Tibial nerve (tissue), 4 donors: ENCODE measurements at places on chromosomes 16 and 17. TPM values are rescaled to one million over a fixed set of nuclear protein-coding genes. Genes with fewer than 3 reads are reported as not detected.

GRCh38 chr16:66714062-66714461, 17.5 kb upstream of the CMTM4 start:
- DNase-seq: no peak
- no peaks in the 10 kb centered on the region for H3K27me3 ChIP-seq
- no peaks in the 10 kb centered on the region for H3K36me3 ChIP-seq
- peak overlapping the region; percentile 27 for H3K27ac ChIP-seq

DNA sequence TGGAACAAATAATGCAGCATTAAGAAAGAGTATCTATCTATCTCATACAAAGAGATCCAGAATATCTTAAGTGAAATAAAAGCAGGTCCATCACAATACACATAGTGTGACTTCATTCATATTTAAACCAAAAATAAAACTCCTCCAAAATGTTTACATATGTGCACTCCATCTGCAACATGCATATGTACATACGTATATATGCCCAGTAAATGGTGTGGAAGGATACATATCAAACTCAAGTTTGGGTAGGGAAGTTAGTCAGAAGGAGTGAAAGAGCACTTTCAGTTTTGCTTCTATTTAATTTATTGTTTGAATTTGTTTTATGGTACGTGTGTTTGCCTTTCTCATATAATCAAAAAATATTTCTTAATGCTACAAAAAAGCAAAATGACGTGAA, 12.0 kb upstream of the ADAT1 start:
- no peak for DNase-seq
- H3K4me1 ChIP-seq: no peaks in the 10 kb centered on the region
- H3K27me3 ChIP-seq: no peaks in the 10 kb centered on the region
- no peak overlapping the region for H3K27ac ChIP-seq

PIK3R6 gene
- 2.4 TPM for total RNA-seq

CTRB2 gene
- total RNA-seq: 4.2 TPM

DNA sequence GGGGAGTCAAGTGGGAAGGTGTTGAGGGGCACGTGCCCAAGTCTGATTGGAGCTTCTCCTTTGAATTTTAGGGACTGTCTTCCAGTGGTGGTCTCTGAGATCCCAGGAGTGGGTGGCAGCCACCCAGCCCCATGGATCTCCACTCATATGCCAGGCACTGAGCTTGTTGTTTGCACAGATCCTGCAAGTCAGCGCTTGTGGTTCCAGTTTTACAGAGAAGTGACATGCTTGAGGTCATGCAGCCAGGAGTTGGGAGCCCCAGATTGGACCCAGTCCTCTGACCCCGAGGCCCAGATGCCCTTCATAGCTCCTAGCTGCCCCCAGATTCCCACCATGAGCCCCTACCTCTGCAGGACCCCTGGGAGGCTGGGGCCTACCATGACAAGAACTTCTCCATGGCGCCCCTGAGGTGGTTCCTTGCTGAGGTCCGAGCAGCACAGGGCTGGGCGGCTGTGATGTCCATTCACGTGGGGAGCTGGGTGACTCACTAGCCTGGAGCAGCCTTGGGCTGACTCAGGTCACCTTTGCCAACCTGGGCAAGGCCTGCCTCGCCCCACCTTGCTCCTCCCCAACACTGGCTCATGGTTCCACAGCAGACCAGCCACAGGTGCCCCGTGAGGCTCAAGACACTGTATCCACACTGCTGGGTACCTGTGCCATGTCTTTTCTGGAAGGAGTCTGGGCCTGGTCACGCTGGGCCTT, 47.4 kb downstream of the RAI1 start:
- H3K4me1 ChIP-seq: peaks cover 15% of the 10 kb centered on the region
- H3K27ac ChIP-seq: no peak overlapping the region
- DNase-seq: no peak
- no peak overlapping the region for H3K4me3 ChIP-seq
- no peaks in the 10 kb centered on the region for H3K36me3 ChIP-seq
- no peaks in the 10 kb centered on the region for H3K27me3 ChIP-seq

- H3K4me3 ChIP-seq: no peak overlapping the region
- no peaks in the 10 kb centered on the region for H3K4me1 ChIP-seq
- H3K36me3 ChIP-seq: no peaks in the 10 kb centered on the region
- no peaks in the 10 kb centered on the region for H3K27me3 ChIP-seq
- no peak for DNase-seq
Measured at GRCh38 chr16:73317321-73317857, 269.5 kb upstream of the ZFHX3 start.

ARSG gene
- total RNA-seq: 6.0 TPM

DNA sequence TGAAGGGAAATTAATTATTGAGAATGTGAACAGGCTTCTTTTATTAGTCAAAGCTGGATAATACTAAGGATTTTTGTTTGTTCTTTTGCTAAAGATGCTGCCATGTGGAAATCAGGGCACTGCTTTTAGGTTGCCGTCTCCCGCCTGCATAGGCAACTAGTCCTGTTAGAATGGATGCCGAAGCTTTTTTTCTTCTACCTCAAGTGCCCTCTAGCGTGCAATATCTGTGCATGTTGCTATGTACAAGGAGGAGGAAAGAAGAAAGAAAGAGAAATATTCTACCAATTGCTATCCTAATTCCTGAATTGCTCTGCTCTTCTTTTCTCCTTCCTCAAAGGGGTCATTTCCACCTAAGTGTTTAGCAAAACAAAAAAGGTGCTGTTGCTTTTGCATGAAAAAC, 5.2 kb upstream of the CDH8 start:
- H3K27me3 ChIP-seq: peaks cover 34% of the 10 kb centered on the region
- H3K27ac ChIP-seq: no peak overlapping the region
- H3K4me1 ChIP-seq: no peaks in the 10 kb centered on the region
- H3K36me3 ChIP-seq: no peaks in the 10 kb centered on the region
- DNase-seq: no peak
- H3K4me3 ChIP-seq: no peak overlapping the region

DNA sequence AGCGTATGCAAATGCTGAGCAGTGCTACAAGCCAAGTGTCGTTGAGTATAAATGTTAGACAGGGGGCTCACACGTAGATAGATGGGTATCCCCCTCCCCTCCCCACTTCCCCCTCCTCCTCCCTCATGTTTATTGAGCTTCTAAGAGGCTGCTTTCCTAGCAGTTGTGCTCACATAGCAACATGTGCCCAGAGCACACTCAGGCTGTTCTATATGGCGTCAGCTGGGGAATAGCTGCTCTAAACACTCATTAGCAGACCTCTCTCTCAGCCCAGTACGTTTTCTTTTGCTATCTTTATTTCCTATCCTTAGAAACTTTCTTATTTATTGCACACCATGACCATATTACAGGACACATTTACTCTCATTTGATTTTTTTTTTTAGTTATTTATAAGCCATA, 1.8 kb downstream of the KCNJ2 start:
- H3K36me3 ChIP-seq: no peaks in the 10 kb centered on the region
- H3K4me3 ChIP-seq: no peak overlapping the region
- no peak for DNase-seq
- H3K4me1 ChIP-seq: peaks cover 3% of the 10 kb centered on the region
- no peak overlapping the region for H3K27ac ChIP-seq
- peaks cover 11% of the 10 kb centered on the region for H3K27me3 ChIP-seq

DNA sequence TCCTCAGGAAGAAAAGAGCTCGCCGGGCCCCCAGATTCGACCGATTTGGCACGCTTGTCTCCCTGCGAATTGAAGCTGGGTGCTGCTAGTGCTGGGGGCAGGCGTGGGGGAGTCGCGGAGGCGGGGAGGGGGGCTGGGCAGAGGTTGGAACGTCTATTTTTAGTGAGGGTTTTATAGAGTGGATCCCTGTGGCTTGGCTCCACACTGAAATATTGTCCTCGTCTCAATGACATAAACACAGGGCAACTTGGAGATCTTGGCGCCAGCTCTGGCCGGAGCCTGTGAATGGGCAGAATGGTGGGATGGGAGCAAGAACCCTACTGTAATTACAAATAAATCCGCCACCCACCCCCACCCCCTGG, 15.7 kb upstream of the NOG start:
- no peaks in the 10 kb centered on the region for H3K4me1 ChIP-seq
- no peak overlapping the region for H3K27ac ChIP-seq
- no peak overlapping the region for H3K4me3 ChIP-seq

DNA sequence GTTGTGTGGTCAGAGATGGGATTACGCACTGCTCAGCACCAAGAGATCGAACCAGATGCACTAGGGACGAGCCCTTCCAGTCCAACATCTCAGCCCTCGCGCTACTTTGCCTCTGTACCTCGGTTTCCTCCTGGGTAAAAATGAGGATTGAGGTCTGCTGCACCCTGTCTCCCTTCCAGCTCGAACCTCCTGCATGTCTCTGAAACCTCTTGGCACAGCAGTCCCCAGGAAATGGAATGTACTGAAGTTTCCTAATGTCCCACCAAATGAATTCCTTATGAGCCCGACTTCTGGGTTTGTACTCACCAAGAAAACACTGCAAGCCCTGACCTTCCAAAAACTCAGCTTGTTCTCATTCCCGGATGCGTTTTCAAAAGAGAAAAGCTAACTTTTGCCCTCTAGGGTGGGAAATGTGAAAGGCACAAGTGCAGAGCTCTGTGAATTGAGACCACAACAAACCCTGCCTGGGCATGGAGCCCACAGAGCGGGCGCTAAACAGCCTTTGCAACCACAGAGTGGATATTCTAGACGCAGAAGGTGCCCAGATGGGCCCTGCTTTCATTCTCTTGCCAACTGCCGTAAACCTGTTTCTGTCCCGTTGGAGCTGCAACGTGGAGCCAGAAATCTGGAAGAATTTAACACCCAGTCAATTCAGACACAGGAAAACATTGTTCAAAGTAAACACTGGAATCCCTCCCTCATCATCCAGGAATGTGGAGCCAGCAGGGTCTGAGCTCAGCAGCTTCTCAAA, 10.3 kb downstream of the CDRT4 start:
- no peaks in the 10 kb centered on the region for H3K27me3 ChIP-seq
- DNase-seq: peak; percentile 83
- H3K27ac ChIP-seq: peak overlapping the region; percentile 93
- H3K4me1 ChIP-seq: peaks cover 7% of the 10 kb centered on the region

DNA sequence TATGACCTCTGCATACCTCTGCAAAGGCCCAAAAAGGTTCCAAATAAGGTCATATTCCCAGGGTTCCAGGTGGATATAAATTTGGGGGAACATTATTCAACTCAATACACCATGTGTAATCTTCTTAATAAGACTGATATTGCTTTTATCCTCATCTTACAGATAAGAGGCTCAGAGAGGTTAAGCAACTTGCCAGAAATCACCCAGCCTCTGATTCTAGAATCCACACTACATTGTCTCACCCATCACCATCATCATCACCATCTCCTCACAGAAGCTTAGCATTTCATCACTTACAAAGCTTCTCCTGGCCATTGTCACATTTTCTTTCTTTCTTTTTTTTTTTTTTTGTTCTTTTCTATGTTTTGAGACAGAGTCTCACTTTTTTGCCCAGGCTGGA, 15.4 kb upstream of the KIFC3 start:
- no peaks in the 10 kb centered on the region for H3K27me3 ChIP-seq
- no peak overlapping the region for H3K4me3 ChIP-seq
- H3K36me3 ChIP-seq: no peaks in the 10 kb centered on the region
- H3K4me1 ChIP-seq: no peaks in the 10 kb centered on the region

DNA sequence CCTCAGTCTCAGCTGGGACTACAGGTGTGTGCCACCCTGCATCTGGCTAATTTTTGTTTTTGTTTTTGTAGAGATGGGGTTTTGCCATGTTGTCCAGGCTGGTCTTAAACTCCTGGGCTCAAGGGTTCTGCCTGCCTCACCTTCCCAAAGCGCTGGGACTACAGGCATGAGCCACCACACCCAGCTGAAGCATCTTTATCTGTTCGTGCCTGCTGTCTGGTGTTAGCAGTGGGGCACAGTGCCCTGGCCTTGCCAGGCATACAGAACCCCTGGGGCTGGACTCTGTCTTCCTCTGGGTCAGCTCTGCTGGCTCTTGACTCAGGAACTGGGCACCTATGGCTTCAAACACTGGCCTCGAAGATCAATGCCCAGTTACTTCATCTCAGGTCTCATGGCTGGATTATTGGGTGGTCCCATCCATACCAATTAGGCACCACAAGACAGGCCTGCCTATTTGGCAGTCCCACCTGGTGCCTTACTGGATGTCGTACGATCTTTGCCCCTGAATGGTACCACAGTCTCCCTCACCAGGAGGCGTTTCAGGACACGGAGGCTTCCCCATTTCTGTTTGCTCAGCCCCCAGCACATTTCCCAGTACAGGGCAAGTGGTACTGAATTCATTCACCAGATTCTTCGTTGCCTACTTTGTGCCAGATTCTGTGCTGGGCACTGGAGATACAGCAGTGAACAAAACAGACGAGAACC, 99.3 kb downstream of the RAB11FIP4 start:
- no peak for DNase-seq
- no peaks in the 10 kb centered on the region for H3K36me3 ChIP-seq
- H3K4me3 ChIP-seq: no peak overlapping the region
- H3K4me1 ChIP-seq: peaks cover 42% of the 10 kb centered on the region
- no peak overlapping the region for H3K27ac ChIP-seq

CD300LB gene
- total RNA-seq: not detected

PLA2G15 gene
- total RNA-seq: 51.3 TPM

B4GALNT2 gene
- total RNA-seq: not detected

DCTN5 gene
- total RNA-seq: 27.4 TPM

GRCh38 chr16:24255456-24256371, at the start of gene CACNG3:
CACNG3 (plus strand) TSS chr16:24256335; CDS start chr16:24256755, 420 bp downstream.
- no peak within 1 kb of the TSS for H3K27ac ChIP-seq
- no peak for DNase-seq
- no peaks in the 10 kb centered on the region for H3K36me3 ChIP-seq
- peaks cover 49% of the 10 kb centered on the region for H3K27me3 ChIP-seq

C1QTNF1 gene
- 147 TPM for total RNA-seq

- H3K27ac ChIP-seq: no peak overlapping the region
- no peaks in the 10 kb centered on the region for H3K36me3 ChIP-seq
- no peak overlapping the region for H3K4me3 ChIP-seq
- no peak for DNase-seq
- H3K4me1 ChIP-seq: no peaks in the 10 kb centered on the region
Measured at GRCh38 chr16:56226845-56227525, 35.7 kb downstream of the GNAO1 start.

- H3K27ac ChIP-seq: no peak overlapping the region
- no peaks in the 10 kb centered on the region for H3K27me3 ChIP-seq
- DNase-seq: no peak
Measured at GRCh38 chr17:66351701-66352100, 49.3 kb downstream of the PRKCA start.

MYBBP1A gene
- total RNA-seq: 54.6 TPM

DNA sequence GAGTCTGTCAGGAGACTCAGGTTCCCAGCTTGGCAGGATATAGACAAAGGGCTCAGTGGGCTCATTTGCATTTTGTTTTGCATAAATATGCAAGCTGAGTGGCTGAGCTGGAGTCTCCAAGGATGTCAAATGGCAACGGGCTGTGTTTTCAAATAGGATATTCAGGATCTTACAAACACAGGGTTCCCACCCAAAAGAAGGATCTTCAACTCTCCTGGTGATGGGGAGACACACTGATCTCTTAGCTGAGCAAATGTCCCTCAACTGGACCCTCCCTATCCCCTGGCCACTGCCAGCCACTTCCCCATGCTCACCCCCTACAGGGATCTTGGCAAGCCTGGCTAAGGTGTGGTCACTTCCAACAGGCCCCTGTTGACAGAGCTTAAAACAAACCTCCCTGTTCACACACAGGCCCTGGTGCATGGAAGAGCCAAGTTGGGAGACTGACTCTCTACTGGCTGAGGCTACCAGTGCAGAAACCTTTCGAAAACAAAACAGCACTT, 61.6 kb downstream of the SOX9 start:
- no peaks in the 10 kb centered on the region for H3K4me1 ChIP-seq
- H3K36me3 ChIP-seq: no peaks in the 10 kb centered on the region
- no peaks in the 10 kb centered on the region for H3K27me3 ChIP-seq
- H3K27ac ChIP-seq: no peak overlapping the region
- H3K4me3 ChIP-seq: no peak overlapping the region
- DNase-seq: no peak
